ENCODE measurements at places on chromosomes 1 and 21.

DNA sequence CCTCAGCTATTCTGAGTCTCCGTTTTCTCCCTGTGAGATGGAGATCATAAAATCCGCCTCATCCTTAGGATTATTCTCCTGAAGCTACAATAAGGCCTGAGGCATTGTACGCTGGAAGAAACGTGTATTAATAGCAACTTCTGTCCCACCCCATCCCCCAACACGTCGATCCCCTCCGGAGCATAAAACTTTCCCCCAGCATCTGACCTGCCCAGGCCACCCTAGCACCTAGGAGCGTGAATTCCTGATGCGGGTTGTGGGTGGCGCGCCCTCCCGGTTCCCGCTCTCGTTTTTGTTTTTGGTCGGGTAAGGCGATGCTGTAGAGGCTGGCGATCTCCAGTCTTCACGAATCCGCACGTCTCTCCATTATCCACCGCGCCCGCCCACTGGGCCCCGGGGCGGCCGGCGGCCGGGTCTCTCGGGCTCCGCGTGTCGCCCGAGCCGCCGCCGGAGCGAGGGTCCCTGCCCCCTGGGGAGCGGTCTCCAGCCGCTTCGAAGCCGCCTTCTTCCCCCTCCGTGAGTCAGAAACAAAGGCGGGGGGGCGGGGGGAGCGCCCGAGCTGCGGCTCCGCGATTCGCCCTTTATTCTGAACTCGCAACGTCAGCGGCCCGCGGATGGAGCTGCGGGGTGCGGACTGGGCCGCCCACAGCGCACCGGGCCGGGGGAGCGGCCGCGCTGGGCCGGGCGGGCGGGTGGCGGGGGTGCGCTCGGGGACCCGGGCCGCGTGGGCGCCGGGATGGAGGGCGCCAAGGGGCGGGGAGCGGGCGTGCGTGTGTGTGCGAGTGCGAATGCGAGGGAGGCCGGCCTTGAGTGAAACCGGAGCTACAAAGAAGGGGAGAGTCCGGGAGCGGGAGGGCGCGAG lies at the start of gene PLEKHO1:
PLEKHO1 (plus strand) TSS at position 646 of the 862 bp plus-strand sequence. CDS start 342 bp downstream, outside the sequence.
- peak; percentile 70 for DNase-seq

GRCh38 chr1:183630748-183631147 lies 4.8 kb downstream of the ARPC5 start:
- no peak for DNase-seq

GRCh38 chr1:92913093-92913819 lies 48.0 kb downstream of the DIPK1A start:
- DNase-seq, result no peak

DNA sequence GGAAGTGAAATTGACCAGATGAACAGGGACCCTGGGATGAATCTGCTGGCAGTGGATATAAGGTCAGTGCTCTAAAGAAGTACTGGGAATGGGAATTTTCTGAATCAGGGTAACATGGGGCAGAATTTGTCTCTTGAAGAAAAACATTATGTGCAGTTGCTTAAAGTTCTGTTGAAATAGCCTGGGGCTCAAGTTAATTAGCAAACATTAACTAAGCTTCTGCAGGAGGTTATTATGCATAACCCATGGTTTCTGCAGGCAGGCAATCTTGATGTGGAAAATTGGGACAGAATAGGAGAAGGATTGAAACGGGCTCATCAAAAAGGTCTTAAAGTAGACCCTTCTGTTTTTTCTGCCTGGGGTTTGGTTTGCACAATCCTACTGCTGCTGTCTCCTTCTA lies 14.0 kb downstream of the GSTM5 start:
- no peak for DNase-seq

- DNase-seq, result no peak
These were observed 24.2 kb upstream of the ZNF648 start for GRCh38 chr1:182085726-182086125.

- DNase-seq, result no peak
These were observed 24.5 kb upstream of the CYP4B1 start for GRCh38 chr1:46774297-46774696.

DNA sequence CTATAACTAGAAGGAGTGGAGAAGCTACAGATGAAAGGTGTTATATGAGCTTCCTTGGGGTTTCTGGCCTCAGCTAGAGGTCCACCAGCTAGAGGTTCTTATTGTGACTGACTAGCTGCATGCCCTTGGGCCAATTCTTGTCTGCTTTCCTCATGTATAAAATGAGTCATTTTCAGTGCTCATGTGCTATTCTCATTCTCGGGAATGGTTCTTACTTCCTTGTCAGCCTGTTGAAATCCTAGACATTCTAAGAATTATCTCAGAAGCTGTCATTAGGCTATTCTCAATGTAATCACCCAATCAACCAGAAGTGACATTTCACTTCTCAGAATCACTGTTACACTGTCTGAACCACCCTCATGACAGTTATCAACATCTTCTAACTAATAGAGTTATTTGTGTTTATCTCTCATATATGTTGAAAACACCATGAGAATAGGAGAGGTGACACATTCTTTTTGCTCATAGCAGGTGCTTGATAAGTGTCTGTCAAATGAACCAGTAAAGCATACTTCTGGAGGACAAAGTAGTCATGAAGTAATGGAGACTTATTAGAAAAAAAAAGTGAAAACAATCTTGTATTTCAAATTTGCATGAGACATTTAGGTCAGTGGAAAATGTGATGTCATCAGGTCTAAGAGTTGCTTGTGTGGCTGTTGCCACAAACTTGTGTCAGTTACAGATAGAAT lies 122.8 kb upstream of the IVNS1ABP start:
- DNase-seq, result no peak
